ENCODE measurements at places on chromosomes 7 and 10.

DNA sequence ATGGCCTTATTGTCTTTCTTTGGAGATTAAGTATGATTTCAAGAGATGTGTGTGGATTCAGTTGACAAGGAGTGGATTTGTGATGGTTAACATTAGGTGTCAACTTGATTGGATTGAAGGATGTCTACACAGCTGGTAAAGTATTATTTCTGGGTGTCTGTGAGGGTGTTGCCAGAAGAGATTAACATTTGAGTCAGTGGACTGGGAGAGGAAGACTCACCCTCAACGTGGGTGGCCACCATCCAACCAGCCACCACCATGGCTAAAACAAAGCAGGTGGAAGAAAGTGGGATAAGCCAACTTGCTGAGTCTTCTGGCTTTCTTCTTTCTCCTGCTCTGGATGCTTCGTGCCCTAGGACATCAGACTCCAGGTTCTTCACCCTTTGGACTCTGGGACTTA is 76.1 kb downstream of the GPR37 start:
- DNase-seq: no peak

DNA sequence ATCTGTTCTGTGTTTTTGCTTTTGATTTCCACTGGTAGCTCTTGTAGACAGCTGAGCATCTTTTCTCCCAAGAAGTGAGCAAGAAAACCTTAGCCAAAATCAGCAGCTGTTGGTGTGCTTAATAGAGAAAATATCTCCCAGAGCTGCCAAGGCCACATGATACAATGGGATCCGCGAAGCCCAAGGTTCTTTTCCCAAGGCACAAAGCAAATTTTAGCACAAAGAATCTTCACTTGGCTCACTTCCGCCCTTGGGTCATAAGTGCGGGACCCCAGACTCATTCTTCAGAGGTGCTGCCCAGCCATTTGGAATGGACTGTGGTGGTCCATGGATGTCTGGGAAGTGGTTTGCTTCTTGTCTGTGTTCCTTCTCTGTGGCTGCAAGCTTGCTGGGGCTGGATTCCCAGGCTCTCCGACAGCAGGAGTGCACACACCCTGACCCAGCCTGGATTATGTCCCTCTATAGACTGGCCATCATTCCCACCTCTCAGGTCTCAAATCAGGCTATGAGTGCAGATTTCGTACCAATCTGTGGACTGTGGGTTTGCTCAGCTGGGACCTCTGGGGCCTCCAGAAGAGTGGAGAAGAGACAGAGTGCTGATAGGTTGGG is 93.0 kb upstream of the TMEM72 start:
- no peak for DNase-seq

- DNase-seq: no peak
Observed at GRCh38 chr10:43172645-43173044, 34.4 kb downstream of the CSGALNACT2 start.

DNA sequence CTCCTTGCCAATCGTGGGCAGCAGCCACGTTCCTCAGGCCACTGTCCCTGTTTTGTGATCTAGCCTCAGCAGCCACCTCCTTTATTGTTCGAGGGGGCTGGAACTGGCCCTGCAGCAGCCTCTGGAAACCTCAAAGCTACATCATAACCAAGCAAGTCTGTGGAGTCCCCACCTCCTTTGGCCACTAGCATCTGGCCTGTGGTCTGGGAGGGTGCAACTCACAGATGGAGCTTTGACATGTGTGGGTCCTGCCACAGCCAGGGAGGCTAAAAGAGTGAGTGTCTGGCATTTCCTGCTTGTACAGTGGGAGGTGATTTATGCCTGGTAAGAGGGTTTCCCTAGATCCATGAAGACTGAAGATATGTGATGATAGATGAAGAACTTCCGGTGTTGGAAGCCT is 32.3 kb upstream of the NUB1 start:
- DNase-seq: no peak

DNA sequence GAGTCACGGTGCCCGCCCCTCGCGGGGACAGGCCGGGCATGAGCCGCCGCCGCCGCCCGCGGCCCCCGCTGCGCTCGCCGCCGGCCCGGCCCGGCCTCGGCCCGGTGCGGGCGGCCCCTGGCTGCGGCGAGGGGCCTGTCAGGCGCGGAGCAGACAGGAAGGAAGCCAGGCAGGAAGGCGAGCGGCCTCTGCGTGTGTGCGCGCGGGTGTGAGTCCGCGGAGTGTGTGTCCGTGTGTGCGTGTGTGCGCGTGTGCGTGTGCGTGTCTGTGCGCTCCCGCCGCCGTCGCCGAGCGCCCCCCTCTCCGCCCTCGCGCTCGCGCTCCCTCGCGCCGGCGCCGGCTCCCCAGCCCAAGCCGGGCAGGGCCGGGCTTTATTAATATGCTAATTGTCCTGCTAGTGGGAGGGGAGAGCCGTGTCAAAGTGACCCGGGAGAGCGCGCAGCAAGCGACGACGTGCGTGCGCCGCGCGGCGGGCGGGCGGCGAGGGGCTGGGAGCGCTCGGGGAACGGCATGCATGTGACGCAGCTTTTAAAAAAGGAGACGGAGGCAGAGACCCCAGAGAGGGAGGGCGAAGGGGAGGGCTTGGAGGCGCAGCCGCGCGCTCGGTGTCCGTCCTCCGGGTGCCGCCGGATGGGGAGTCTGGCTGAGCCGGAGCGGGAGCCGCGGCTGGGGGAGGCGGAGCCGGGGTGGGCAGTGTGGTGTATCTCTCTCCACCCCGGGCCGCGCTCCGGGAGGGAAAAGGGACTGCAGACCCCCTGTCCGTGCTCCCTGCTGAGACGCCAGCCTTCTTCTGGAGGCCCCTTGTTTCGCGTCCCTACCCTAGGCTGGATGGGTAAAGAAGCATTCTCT is at the start of gene LDB1:
Gene LDB1, minus strand, starts transcription at position 227 of the 849 bp plus-strand sequence. CDS start 258 bp downstream, outside the sequence.
- DNase-seq: no peak

DNA sequence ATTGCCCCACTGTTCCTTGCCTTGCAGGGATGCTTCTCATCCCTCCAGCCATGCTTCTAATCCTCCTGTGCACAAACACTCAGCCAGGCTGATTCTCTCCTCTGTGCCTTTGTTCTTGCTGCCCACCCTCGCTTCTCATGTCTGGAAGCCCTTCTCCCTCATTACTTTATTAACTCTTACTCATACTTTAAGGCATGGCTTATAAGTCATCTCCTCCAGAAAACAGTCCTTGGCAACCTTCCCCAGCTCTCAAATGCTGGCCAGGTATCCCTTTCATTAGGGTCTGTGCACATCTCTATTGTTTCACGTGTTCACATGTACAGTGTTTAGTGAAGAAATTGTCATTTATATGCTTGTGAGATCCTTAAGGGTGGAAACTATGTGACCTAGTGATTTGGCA is 62.9 kb downstream of the ITGB8 start:
- no peak for DNase-seq

Measured in smooth muscle cell of the brain vasculature (primary cell).